ENCODE measurements at places on chromosomes 16 and 17.
A peak's percentile ranks its signal among the peaks of the same experiment; 100 is the strongest.

DNA sequence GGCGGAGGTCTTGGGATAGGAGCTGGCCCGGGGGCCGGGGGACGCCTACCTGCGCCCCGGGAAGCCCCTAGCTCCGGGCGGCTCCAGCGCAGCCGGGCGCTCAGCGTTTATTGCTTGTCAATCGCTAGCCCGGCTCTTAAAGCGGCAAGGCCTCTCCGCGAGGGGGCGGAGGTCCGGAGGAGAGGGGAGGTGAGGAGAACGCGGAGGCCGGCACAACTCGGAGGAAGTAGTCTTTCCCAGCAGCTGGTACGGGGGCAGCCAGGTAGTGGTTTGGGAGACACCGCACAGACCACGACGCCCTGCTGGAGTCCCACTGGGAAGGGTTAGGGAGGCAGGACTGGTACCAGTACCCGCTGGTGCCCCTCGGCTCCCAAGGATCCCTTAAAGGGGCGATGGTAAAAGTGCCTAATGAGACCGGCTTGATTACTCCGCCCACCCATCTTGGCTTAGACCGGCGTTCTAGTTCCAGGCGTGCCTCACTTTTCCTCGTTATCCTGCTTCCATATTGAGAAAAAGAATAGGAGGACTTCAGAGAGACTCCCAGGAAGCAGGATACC is at the start of gene MPP2:
Gene MPP2 (minus strand): TSS at position 112 of the 557 bp plus-strand sequence. CDS start 3,076 bp downstream, outside the sequence.
- DNase-seq, result peak; percentile 96

DNA sequence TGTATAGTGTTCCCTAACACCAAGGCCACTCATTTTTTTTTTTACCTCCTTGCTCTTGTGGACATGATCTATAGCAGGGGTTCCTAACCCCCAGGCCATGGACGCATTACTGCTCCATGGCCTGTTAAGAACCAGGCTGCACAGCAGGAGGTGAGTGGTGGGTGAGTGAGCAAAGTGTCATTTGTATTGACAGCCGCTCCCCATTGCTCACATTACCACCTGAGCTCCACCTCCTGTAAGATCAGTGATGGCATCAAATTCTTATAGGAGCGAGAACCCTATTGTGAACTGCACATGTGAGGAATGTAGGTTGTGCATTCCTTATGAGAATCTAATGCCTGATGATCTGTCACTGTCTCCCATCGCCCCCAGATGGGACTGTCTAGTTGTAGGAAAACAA is 342.0 kb downstream of the SOX9 start:
- DNase-seq, result no peak

GRCh38 chr17:75645889-75646637 is 12.8 kb downstream of the SMIM5 start:
- DNase-seq, result no peak

DNA sequence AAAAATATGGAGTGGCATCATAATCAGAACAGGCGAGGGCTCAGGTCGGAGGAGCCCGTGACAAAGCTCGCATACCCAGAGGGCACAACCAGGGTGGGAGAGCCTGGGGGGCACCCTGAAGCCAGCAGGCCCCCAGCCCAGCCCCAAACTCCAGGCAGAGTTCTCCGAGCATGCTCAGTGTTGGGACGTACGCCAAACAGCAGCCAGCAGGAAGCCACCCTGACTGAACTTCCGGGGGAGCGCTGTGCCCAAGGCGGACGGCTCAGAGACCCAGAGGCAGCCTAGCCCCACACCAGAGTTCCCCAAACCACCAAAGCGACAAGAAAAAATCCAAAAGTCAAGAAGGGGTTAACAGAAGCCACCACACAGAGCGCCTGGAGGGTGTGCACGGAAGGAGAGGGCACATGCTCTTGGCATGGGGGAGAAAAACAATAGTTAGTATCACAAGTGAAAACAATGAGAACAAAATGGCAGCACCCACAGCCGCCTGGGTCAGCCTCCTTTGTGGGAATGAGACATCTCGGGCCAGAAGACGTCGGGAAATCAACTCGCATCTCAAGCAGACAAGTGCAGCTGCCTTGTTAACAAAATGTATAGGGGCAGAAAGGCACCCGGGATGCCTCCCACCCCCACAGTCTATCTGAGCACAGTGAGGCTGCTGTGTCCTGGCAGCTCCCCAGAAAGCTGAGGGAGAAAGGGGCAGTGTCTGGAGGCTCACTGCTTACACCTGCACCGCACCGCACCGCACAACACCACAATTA is 11.9 kb downstream of the EXOC7 start:
- DNase-seq, result no peak

DNA sequence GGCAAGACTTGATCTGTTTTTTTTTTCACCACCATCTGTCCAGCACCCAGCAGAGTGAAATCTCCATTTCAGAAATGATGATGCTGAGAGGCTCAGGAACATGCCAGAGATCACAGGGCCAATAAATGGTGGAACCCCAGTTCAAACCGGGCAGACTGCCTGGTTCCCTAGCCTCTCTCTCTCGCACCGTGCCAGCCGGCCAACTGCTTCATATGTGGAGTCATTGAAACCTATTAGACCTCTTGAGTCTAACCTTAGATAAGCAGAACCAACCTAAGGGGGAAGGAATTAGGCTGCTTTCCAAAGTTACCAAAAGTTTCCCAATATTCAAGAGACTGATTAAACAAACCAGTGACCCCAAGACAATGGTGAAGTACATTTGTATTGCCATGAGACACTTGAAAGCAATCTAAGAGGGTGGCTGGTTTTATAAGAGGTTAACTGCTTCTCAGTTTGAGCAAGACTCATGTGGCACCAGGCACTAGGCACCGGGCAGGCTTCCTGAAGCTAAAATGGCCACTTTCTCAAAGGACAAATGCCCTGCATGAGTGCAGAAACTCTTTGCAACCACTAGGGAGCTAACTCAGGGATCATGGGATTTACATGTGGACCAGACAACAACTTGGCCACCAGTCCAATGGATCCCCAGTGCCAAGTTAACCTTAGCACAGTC is 18.4 kb downstream of the TOX3 start:
- DNase-seq, result peak; percentile 36

DNA sequence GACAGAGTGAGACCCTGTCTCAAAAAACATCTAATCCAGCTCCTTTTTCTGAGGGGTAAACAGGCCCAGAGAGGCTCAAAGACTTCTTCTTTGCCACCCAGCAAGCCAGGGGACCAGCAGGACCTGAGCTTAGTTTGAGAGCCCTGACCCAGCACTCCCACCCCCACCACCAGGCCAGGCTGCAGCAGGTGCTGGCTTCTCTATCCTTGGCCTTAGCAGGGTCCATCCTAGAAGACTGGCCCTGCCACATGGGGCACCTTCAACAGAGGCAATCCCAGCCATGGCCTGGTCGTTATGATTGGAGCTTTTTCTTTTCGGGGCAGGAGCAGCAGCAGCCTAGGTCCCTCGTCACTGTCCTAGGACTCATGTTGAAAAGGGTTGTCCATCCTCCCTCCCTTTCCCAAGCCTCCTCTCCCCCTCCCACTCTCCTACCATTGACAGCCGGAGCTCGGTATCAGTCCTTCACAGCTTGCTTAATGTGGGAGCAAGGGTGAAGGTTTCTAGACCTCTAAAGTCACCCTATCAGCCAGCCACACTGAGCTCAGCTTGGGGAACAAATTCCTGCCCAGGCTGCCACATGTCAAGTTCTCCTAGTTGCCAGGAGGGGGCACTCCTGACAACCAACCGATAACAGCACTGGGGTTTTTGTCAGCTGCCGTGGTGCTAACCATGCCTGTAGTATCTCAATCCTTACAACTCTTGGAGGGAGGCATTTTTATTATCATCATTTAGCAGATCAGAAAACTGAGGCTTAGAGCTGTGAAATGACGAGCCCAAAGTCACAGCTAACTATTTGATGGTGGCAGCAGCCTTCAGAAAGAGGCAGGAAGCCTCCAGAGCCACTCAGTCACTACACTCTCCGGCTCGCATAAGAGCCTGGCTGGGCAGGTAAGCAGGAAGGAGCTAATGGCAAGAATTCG is 11.2 kb downstream of the MRPL27 start:
- DNase-seq, result peak; percentile 84
